ENCODE measurements at places on chromosomes 13 and 19.

GRCh38 chr13:92463134-92463533 lies 763.5 kb upstream of the GPC6 start:
- DNase-seq = no peak

GRCh38 chr19:38034492-38034860 lies 127.5 kb downstream of the SIPA1L3 start:
- no peak for DNase-seq

- no peak for DNase-seq
These were observed 66.6 kb upstream of the XPO4 start for GRCh38 chr13:20969182-20969581.

DNA sequence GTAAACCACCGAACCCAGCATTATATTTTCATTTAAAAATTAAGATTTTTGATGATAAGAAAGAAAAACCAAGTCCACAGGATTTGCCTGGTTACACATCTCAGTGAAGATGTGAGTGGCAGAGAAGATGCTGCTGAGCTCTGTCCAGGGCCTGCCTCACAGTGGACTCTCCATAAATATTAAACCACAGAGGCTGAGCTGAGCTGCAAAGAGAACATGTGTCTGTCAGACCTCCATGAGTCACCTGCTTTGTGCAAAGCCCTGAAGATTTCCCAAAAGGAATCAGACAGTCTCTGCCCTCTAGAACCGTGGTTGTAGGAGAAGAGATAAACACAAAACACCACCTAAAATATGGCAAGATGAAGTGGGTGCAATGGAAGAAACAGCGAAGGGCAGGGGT lies 127.2 kb upstream of the TSC22D1 start:
- DNase-seq = no peak

DNA sequence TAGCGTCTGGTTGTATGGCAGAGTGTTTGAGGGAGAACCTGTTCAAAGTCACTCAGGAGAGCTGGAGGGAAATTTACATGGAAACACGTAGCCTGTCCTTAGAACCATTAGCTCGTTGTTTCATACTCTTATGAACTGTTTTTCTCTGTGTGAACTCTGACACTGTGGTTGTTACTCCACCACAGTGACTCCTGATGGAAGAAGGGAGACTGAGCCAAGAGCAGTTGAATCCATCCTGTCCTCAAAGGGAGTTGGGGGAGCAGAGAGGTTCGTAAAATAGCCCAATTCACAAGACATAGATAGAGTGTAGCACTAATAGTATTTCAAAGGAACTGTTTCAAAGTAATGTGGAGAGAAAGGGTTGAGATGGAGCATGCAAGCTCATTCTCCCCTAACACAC lies 964.8 kb downstream of the PCDH9 start:
- DNase-seq = no peak

- no peak for DNase-seq
These were observed 1.3 kb downstream of the ISOC2 start for GRCh38 chr19:55459950-55460657.

DNA sequence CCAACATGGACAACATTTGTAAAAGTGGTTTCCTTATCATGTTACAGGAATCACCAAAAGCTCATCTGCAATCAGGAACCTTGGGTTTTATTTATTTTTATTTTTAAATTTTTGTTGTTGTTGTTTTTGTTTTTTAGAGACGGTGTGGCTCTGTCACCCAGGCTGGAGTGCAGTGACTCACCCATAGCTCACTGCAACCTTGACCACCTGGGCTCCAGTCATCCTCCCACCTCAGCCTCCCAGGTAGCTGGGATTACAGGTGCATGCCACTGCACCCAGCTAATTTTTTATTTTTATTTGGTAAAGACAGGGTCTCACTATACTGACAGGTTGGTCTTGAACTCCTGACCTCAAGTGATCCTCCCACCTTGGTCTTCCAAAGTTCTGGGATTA lies 13.6 kb upstream of the SERP2 start:
- DNase-seq = no peak

- no peak for DNase-seq
These were observed 5.8 kb upstream of the USE1 start for GRCh38 chr19:17209126-17210036.

DNA sequence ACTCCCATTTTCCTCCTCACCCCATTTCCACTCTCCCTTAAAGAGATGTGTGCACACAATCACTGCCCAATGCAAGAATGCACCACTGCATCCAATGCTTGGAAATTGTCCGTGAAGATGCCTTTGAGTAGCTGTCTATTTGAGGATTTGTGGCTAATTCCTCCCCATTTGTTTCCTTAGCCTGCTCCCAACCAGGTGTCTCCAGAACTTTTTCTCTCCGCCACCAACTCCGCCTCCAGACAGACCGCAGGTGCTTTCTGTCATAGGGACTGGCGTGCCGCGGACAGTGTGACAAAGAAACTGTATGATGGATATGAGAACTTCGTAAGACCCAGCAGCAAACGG lies 461 bp upstream of the TM9SF2 start:
- no peak for DNase-seq

DNA sequence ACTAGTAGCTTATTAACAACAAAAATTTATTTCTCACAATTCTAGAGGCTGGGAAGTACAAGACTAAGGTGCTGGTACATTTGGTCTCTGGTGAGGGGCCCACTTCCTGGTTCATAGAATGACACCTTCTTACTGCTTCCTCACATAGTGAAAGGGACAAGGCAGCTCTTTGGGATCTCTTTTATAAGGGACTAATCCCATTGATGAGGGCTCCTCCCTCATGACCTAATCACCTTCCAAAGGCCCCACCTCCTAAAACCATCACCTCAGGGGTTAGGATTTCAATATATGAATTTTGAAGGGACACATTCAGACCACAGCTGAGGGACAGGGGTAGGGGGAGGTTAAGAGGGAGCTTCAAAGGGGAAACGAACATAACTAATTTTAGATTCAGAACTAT lies 20.3 kb downstream of the SPART start:
- DNase-seq = no peak

Measured in T-helper 22 cell (primary cell).